ENCODE measurements at places on chromosomes 5 and 9.
A peak's percentile ranks its signal among the peaks of the same experiment; 100 is the strongest.

- DNase-seq: no peak
- H3K4me3 ChIP-seq: no peak overlapping the region
- H3K36me3 ChIP-seq: peaks cover 9% of the 10 kb centered on the region
- no peaks in the 10 kb centered on the region for H3K4me1 ChIP-seq
These were observed 12.6 kb upstream of the SETD9 start for GRCh38 chr5:56896763-56897162.

DNA sequence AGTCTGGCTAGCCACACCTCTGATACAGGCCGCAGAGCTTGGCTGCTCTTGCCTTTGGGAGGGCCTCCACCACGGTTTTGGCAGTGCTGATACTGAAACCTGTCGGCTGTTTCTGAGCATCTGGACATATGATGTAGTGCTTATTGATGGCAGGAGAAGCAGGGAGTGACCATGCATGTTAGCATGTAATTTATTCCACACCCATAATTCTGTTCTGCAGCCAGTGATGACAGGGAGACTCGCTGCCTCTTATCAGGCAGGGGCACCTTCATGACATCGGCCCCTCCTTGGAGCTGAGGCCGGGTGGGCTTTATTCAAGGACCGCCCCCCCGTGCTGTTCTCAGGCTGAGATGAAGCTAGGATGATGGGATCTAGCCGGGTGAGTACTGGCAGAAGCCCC, 49.0 kb downstream of the OLFM1 start:
- H3K4me1 ChIP-seq: peaks cover 9% of the 10 kb centered on the region
- no peak for DNase-seq
- H3K4me3 ChIP-seq: no peak overlapping the region

- H3K4me1 ChIP-seq: no peaks in the 10 kb centered on the region
- H3K27me3 ChIP-seq: no peaks in the 10 kb centered on the region
These were observed 27.0 kb downstream of the IARS1 start for GRCh38 chr9:92266486-92266885.

- H3K36me3 ChIP-seq: no peaks in the 10 kb centered on the region
- no peaks in the 10 kb centered on the region for H3K27me3 ChIP-seq
- H3K4me3 ChIP-seq: no peak overlapping the region
- no peaks in the 10 kb centered on the region for H3K4me1 ChIP-seq
- DNase-seq: no peak
These were observed 8.8 kb downstream of the TMEM171 start for GRCh38 chr5:73129143-73129542.

- H3K4me3 ChIP-seq: no peak overlapping the region
- H3K4me1 ChIP-seq: peaks cover 13% of the 10 kb centered on the region
- no peak for DNase-seq
- no peaks in the 10 kb centered on the region for H3K27me3 ChIP-seq
- no peak overlapping the region for H3K27ac ChIP-seq
These were observed 3.2 kb downstream of the MROH2B start for GRCh38 chr5:41067714-41068568.

- DNase-seq: peak; percentile 69
- H3K4me3 ChIP-seq: no peak overlapping the region
- H3K36me3 ChIP-seq: no peaks in the 10 kb centered on the region
- H3K4me1 ChIP-seq: peaks cover 7% of the 10 kb centered on the region
- H3K27ac ChIP-seq: no peak overlapping the region
These were observed 1.9 kb upstream of the CRB2 start for GRCh38 chr9:123353984-123354591.

- no peak for DNase-seq
- H3K4me3 ChIP-seq: no peak overlapping the region
- H3K27ac ChIP-seq: no peak overlapping the region
- H3K4me1 ChIP-seq: peaks cover 18% of the 10 kb centered on the region
- H3K36me3 ChIP-seq: peaks cover 33% of the 10 kb centered on the region
These were observed 26.4 kb downstream of the TMEM167A start for GRCh38 chr5:83050723-83051340.

GRCh38 chr5:79923431-79923830, 67.6 kb downstream of the MTX3 start:
- no peak for DNase-seq
- no peaks in the 10 kb centered on the region for H3K27me3 ChIP-seq
- no peaks in the 10 kb centered on the region for H3K36me3 ChIP-seq
- no peaks in the 10 kb centered on the region for H3K4me1 ChIP-seq

DNA sequence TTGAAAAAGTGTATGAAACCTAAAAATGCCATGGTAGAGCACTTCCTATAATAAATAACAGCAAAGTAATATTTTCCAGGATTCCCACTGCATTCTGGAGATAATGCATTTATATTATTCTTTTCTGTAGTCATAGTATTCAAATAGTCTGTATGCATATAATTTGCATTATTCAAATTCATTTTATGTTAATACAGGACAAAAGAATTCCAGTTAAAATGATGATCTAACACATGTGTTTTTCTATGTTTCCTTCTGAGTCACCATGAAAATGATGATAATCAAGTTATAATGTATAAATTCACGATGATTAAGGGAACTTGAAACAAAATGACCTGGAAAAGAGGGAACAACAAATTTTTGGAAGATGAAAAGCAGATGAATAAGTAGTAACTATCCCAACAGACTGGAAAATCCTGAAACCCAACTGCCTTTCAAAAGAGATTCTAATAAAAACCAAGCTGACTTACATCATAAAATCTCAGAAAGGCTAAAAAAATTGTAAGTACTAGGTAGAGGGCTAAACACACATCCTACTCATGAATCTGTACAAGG, 358.6 kb upstream of the PAPPA start:
- DNase-seq: no peak
- H3K4me1 ChIP-seq: no peaks in the 10 kb centered on the region
- H3K4me3 ChIP-seq: no peak overlapping the region
- H3K27ac ChIP-seq: no peak overlapping the region
- H3K27me3 ChIP-seq: no peaks in the 10 kb centered on the region
- no peaks in the 10 kb centered on the region for H3K36me3 ChIP-seq
